ENCODE measurements at places on chromosomes 5 and 9. TPM values are rescaled to one million over a fixed set of nuclear protein-coding genes. Genes with fewer than 3 reads are reported as not detected.

GABRB2 gene
- total RNA-seq, result 22.4 TPM

RECK gene
- 28.0 TPM for total RNA-seq

PDCD1LG2 gene
- total RNA-seq, result 3.4 TPM

AK8 gene
- 0.68 TPM for total RNA-seq
